ENCODE measurements at places on chromosomes 6 and 20.

- no peak for DNase-seq
These were observed 499.2 kb upstream of the CDH4 start for GRCh38 chr20:60752741-60753420.

GRCh38 chr6:32703347-32703746, 36.9 kb upstream of the HLA-DQB1 start:
- no peak for DNase-seq

DNA sequence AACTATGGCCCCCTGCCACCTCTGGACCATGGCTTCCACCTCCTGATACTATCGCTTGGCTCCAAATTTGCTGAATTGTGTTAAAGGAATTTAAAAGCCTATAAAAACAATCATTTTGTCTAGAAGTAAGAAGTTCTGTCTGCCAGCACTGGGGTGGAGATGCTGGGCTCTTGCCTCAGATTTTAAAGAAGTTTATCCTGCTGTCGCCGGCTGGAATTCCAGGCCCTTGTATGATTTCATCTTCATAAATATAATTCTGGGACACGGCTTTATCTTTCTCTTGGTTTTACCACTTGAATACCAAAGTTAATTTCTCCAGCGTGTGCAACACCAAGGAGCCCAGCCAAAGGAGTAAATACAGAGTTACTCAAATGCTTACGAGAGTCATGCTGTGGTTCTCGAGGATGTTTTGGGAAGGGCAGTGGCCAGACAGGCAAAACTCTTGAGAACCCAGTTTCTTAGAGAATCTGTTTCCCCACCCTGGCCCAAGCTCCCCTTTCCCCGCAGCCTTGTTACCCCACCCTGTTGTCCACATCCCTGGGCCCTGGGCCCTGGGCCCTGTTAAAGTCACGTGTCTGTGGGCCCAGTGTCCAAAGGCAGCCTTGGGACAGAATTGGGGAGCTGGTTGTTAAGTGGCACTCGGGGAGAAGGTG, 31.9 kb downstream of the C6orf89 start:
- no peak for DNase-seq

DNA sequence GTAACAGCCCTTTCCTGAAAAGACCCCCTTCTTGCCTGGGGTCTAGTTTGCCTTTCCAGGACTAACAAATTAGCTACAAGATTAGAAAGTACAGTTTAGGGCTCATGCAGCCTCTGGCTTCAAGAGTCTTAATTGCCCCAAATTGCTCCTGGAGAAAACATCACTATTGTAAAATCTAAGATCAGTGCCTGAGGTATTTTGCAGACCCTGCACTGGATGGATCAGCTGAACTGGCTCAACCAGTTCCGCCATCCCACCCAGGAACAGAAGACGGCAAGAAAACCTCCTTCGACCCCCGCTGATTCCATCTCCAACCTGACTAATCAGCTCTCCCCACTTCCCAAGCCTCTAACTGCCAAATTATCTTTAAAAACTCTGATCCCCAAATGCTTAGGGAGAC, 236.5 kb upstream of the KCNG1 start:
- no peak for DNase-seq

- no peak for DNase-seq
These were observed 14.0 kb downstream of the TPD52L2 start for GRCh38 chr20:63878899-63879663.

- DNase-seq: no peak
These were observed 202.3 kb downstream of the THBS2 start for GRCh38 chr6:169051371-169051770.

GRCh38 chr20:22796469-22797077, 212.2 kb upstream of the FOXA2 start:
- DNase-seq: peak; percentile 25

DNA sequence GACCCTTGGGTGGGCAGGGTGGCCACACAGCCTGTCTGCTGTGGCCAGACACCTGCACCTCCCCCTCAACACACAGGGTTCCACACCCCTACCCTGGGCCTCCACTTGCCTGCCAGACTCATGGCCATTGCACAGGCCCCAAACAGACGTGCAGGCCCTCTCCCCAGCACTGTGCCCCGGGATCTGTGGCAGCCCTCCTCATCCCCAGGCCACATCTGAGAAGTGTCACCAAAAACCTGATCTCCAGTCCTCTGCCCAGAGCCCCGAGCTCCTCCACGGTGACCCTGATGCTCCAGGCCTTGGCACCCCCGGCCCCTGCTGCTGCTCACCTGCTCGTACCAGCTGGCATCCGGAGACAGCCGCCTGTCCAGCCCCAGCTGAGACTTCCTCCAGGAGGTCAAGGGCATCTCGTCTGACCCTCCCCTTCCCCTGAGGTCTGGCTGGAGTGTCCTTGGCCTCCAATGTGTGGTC, 160.1 kb downstream of the DLL1 start:
- no peak for DNase-seq

DNA sequence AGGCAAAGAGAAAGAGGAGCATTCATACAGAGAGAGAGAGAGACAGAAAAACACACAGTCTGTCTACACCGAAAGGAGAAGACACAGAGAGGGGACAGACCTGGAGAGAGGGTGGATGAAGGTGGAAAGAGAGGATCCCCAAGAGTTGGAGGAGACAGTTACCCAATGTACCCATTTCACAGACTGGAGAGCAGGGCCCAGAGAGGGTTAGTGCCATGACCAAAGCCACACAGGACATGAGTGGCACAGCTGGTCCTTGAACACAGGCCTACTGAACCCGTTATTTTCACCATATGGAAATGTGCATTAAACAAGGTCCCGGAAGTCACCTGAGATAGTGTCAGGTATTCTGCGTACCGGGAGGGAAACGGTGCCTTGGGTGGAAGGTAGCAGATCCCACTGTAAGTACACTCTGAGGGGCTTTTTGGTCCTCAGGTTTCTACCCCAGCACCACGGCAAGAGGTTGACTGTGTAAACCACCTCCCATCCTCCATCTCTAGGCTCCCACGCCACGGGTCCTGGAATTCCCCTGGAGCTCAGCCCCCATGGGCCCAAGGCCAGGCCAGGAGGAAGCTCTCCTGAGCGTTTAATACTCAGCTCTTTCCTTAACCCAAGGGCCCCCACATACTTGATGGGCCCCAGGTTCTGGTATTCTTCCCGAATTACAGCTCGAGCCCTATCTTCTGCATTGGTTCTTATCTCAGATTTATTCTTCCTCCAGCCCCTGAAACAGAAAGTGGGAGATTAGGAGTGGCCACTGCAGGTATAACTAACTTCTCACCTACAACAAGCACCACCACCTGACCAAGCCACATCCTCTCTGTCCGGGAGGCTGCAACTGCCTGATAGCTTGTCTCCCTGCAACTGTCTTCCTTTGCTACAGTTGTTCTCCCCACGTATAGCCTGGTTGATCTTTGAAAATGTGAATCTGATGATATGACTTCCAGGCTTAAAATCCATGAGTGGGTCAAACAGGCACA, 38.4 kb upstream of the OCSTAMP start:
- no peak for DNase-seq

- DNase-seq: peak; percentile 84
These were observed 1.5 kb upstream of the GMEB2 start for GRCh38 chr20:63628246-63628975.

- DNase-seq: peak; percentile 65
These were observed 200.7 kb downstream of the KHDC1L start for GRCh38 chr6:73024598-73024997.

DNA sequence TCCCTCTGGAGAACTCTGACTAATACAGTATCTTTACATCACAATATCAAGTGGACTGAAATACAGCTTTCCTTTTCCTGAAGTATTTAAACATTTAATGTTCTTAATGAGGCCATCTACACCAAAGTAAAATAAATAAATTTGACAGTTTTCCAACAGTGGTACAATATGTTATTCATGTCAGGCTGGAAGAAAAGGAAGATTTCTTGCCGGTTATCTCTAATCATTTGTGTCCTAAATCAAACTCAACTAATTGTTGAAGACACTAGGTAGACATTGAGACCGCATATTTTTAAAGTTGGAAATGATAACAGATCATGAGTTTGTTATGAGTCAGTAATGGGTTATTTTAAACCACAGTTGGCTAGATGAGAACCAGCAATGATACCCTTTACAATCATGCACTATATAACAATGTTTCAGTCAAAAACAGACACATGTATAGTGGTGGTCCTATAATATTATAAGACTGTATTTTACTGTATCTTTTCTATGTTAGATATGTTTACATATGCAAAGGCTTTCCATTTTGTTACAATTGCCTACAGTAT, 241.6 kb downstream of the LMBRD1 start:
- no peak for DNase-seq

DNA sequence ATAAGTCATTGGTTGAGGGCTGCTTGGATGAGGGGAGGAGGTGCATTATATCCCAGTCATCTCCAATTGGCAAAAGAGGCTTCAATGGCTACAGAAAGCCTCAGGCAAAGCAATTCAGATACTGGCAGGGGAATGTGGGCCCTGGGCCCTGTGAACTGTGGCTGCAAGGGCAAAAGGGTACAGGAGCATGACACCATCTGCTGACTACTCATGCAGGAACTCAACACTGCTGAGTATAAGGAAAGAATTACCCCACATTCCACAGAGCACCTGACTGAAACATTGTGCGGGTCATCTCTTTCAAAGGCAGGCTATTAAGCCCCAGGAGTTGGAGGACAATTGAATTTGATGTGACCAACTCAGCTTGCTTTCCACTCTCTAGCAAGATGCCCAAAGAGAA, 92.1 kb upstream of the SPTLC3 start:
- peak; percentile 7 for DNase-seq

DNA sequence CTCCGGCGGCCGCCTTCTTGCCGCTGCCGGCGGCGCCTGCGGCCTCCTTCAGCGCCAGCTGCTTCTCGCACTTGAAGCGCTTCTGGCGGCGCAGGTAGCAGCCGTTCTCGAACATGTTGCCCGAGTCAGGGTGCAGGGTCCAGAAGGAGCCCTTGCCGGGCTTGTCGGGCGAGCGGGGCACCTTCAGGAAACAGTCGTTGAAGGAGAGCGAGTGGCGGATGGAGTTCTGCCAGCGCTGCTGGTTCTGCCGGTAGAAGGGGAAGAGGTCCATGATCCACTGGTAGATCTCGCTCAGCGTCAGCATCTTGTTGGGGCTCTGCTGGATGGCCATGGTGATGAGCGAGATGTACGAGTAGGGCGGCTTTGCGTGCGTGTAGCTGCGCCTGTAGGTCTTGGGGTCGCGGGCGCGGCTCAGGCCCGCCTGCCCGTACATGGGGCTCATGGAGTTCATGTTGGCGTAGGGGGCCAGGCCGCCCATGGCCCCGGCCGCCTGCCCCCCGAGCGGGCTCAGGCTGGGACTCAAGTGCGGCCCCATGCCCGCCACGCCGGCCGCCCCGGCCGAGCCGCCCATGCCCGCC, 1.9 kb downstream of the FOXA2 start:
- no peak for DNase-seq

- peak; percentile 3 for DNase-seq
These were observed 643.8 kb downstream of the HDGFL1 start for GRCh38 chr6:23213193-23213592.

GRCh38 chr6:1143655-1144054, 168.2 kb upstream of the FOXQ1 start:
- peak; percentile 38 for DNase-seq

GRCh38 chr6:131117878-131118277, 17.4 kb upstream of the AKAP7 start:
- DNase-seq: no peak

GRCh38 chr6:3414327-3415081, 42.3 kb downstream of the SLC22A23 start:
- DNase-seq: peak; percentile 3

DNA sequence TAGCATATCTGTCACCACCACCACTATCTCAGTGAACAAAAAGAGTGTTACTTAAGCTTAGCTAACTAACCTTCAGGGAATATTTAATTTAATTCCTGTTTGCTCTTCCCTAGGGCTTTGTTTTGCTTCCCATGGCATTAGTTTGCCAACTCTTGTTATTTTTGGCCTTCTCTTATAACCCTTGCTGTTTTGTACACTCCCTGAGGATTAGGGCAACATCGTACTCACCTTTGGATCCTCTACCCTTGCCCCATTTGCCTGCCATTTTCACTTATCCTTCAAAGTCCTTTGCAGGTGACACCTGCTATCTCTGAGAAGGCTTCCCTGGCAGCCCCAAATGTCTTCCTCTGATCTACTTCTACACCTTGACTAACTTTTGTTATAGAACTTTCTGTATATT, 23.7 kb downstream of the ACOT13 start:
- DNase-seq: no peak
